ENCODE measurements at places on chromosomes 3 and 15. TPM values are rescaled to one million over a fixed set of nuclear protein-coding genes. Genes with fewer than 3 reads are reported as not detected.

GRCh38 chr15:89814112-89814742 is 425 bp downstream of the ANPEP start:
- no peak for DNase-seq

Gene ADAMTS9
- total RNA-seq: 116 TPM

Gene GLDN
- 1.8 TPM for total RNA-seq

Gene IL17RD
- total RNA-seq: 6.2 TPM

Gene STX19
- total RNA-seq: 0.16 TPM

Data from hepatocyte (in vitro differentiated cells).